ENCODE measurements at places on chromosomes 3 and 15.
A peak's percentile ranks its signal among the peaks of the same experiment; 100 is the strongest.

- no peak for DNase-seq
Observed at GRCh38 chr15:27692438-27692837, 406.7 kb downstream of the OCA2 start.

GRCh38 chr3:193590088-193590856, 2.7 kb upstream of the OPA1 start:
- DNase-seq, result peak; percentile 92

- no peak for DNase-seq
Observed at GRCh38 chr15:99167201-99167600, 62.3 kb downstream of the SYNM start.

DNA sequence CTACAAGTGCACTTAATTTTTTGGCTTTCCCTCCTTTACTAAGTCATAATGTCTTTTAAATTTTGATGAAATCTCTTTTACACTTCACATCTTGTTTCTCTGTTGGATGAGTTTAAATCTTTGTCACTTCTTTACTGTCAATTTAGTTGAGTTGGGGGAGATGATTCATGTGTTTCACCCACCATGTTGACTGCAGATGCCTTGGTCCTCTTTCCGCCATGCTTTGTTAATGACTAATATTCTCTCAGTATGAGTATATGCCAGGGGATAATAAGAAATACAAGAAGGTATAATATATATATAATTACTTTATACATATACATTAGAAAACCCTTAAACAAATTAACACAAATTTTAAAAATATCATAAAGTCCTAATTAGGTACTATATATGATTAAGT, 149.7 kb upstream of the SPRED1 start:
- DNase-seq, result no peak

GRCh38 chr3:73773233-73773632, 148.5 kb upstream of the PDZRN3 start:
- no peak for DNase-seq

GRCh38 chr3:57226176-57226575, 1.4 kb upstream of the APPL1 start:
- DNase-seq, result no peak

DNA sequence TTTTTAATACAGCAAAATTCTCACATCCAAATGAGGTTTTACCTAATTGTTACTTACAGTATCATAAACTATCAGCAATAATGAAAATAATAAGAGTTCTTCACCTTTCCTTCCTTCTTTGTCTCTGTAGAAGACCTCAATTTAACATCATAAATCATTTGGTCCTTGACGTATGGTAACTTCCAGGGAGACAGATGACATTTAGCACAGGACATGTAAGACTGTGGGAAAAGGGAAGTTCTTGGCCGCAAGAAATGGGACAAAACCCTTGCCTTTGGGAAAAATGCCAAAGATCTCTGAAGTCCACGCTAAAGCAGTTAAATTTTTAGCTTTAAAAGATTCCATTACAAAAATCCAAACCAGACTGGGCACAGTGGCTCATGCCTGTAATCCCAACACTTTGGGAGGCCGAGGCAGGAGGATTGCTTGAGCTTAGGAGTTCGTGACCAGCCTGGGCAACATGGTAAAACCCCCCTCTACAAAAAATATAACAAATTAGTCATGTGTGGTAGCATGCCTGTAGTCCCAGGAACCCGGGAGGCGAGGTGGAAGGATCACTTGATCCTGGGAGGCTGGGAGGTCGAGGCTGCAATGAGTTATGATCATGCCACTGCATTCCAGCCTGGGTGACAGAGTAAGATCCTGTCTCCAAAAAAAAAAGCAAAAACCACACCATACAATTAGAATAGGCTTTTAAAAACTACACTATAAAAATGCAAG, 8.8 kb downstream of the PTPN9 start:
- DNase-seq, result no peak

- DNase-seq, result no peak
Observed at GRCh38 chr3:43686333-43686699, 4.4 kb upstream of the ABHD5 start.

DNA sequence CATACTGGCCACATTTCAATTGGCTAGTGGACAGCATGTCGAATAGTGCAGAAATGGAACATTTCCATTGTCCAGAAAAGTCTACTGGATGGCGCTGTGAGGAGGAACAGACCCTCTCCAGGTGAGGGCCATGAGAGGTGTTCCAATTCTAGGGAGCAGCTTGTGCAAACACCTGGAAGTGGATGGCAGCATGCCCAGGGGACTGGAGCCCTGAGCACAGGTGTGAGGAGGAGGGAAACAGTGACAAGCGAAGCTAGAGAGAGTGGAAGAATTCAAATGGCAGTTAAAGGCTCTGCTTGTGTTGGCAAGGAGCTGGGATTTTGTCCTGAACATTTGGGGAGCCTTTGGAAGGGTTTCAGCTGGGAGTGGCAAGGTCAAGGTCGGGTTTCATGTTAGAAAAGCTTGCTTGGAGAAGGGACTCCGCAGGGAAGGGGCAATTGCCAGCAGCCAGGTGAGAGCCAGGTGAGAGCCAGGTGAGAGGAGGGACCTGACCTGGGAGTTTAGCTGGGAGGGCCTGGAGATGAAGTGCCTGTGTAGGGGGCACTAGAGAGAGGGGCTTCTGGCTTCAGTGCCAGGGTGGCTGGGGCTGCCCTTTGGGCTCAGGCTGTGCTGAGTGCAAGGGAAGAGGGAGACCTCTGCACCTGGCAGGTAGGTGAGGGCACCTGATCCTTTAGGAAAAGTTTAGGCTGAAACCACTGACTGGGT, 93.8 kb downstream of the LINGO1 start:
- DNase-seq, result no peak

DNA sequence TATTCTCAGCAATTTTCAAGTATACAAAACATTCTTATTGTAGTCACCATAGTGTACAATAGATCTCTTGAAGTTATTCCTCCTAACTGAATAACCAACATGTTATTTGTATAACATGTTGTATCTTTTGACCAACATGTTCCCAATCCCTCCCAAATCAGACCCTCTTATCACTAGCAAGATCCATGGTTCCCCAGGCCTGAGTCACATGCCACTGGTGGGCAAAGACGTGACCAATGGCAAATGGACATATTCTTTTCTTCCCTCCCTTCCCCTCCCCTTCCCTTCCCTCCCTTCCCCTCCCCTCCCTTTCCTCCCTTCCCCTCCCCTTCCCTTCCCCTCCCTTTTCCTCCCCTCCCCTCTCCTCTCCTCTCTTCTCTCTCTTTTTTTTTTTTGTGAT, 45.4 kb downstream of the AMOTL2 start:
- DNase-seq, result no peak

- DNase-seq, result no peak
Observed at GRCh38 chr3:62939707-62940106, 64.5 kb upstream of the CADPS start.

DNA sequence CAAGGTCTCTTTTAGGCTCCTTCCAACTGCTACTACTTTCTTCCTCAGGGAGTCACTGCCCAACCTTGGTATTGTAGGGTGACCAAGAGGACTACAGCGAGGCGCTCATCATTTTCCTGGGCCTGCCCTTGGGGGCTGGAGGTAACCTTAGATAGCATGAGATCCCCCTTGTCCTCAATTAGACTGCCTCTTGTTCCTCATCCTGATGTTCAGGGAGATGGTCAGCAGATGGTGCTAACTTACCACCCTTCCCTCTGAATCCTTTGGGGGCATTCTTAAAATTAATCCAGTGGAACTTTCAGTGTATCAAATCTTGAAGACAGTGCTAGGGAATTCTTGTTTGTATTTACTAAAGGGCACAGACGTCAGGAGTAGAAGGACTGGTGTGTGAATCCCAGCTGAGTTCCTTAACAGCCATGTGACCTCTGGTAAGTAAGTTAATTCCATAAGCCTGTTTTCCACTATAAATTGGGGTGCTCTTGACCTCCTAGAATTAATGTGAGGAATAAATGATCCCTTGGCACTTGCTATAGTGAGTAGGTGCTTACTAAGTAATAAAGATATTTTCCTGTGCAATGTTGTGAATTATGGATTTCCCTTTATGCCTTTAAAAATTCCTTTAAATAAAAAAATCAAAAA, 4.1 kb upstream of the CLPX start:
- DNase-seq, result peak; percentile 60

GRCh38 chr15:43769584-43770228, 7.1 kb downstream of the ELL3 start:
- peak; percentile 74 for DNase-seq

DNA sequence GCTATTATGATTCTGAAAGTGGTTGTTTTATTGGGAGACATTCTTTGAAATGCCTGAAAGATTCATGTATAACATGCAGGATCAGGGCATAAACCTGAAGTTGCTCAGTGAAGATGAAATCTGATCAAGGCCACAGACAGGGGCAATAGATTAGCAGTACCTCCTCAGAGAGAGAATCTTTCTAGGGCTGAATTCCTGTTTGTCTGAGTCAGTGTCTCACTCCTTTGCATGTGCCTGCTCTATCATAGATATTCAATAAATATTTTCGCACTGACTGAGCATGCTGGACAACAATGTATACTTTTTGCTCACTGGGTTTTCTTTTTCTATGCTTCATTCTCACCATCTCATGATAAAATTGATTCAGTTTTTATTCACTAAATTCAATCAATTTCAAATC, 49.8 kb upstream of the PFN2 start:
- peak; percentile 66 for DNase-seq

GRCh38 chr3:146100180-146100579, 60.8 kb downstream of the PLOD2 start:
- no peak for DNase-seq

GRCh38 chr15:63970621-63971426, 75.5 kb downstream of the DAPK2 start:
- DNase-seq, result no peak

GRCh38 chr15:56496635-56497034, 31.7 kb upstream of the MNS1 start:
- DNase-seq, result peak; percentile 57

- DNase-seq, result no peak
Observed at GRCh38 chr3:18111796-18112232, 313.3 kb downstream of the SATB1 start.

GRCh38 chr3:131898346-131898745, 136.5 kb downstream of the CPNE4 start:
- DNase-seq, result no peak

DNA sequence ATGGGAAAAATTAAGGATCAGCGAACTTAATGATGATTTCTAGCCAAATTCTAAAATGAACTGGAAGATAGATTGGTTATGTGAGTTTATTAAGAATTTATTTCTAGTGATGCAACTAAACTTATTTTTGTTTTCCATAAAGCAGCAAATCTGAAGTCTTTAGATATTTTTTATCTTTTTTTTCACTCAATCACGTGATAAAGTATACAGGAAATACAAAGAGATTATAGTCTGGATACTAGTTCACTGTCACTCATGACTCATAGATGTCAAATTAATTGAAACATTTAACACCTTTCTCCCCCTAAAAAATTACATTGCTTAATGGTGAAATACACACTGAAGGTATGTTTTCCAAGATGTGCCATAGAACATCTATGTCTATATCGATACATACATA, 416.9 kb downstream of the TUSC7 start:
- DNase-seq, result no peak

DNA sequence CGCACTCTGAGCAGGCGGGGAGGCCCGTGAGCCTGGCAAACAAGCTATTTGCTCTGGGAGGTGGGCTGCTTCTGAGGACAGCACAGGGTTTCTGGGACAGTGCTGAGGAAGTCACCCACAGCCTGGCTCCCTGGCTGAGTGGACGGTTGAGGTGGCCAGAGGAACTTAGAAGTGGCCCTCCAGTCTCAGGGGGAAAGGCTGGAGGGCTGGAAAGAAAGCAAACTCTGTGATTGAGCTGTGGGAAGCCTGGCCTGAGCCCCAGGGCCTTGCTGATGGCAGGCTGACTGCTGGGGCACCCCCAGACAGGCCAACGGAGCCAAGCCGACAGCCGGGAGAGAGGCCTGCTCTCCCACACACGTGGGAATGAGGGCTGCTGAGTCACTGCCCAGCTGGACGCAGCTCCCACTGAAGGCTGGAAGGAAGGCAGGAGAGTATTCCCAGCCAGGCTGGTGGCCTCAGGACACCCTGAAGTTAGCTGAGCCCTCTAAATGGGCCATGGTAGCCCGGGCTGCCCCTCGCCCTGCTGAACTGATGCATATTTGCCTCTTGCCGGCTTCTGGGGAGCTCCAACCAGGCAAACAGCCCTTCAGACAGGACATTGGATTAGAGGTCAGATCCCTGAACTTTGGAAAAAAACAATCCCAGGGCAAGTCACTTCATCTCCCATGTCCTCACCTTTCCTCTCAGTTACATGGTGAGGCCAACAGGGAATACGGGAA, 98.0 kb upstream of the TLE3 start:
- peak; percentile 84 for DNase-seq

DNA sequence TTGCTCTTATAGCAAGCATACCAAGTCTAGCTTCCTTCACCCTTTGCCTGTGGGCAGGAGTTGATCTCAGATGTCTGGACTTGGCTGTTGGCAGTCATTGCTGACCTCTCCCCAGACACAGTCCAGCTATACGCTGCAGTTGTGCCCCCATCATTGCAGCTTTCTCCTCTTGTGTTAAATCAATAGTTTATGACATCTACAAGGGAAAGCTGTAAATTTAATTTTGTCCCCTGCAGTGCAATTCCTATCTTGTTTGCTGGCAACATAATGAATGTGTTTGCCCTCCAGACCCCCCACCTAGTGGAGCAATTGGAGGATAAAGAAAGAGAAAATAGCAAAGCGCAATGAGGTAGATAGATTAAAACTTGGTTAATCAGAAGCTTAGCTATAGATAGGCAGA, 280.2 kb downstream of the LSAMP start:
- DNase-seq, result no peak

DNA sequence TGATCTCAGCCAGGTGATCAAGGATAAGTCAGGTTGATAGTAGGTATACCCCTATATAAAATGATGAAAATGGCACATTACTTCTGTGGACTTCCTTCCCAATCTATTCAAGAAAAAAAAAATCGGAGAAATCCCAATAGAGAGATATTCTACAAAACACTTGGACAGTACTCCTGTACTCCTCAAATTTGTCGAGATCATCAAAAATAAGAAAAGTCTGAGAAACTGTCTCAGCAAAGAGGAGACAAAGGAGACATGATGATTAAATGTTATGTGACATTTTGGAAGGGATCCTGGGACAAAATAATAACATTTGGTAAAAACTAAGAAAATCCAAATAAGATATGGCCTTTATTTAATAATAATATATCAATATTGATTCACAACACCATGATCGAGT, 94.6 kb downstream of the DCLK3 start:
- DNase-seq, result no peak

GRCh38 chr3:72889310-72890165, 1.7 kb downstream of the GXYLT2 start:
- DNase-seq, result no peak

GRCh38 chr3:156632601-156633000, 41.8 kb upstream of the TIPARP start:
- DNase-seq, result no peak

GRCh38 chr3:158763421-158763820, 31.2 kb upstream of the RARRES1 start:
- DNase-seq, result no peak

- no peak for DNase-seq
Observed at GRCh38 chr3:27613846-27614500, 108.2 kb downstream of the EOMES start.
